Osteocyte (in vitro differentiated cells): ENCODE measurements at places on chromosomes 6 and 20. TPM values are rescaled to one million over a fixed set of nuclear protein-coding genes. Genes with fewer than 3 reads are reported as not detected.

C6orf141 gene
- total RNA-seq = not detected in 2 replicates

MUCL3 gene
- total RNA-seq = not detected in 2 replicates

- no peak overlapping the region for H3K4me3 ChIP-seq
- peaks cover 38% of the 10 kb centered on the region for H3K27me3 ChIP-seq
- peaks cover 5% of the 10 kb centered on the region for H3K36me3 ChIP-seq
- H3K27ac ChIP-seq = no peak overlapping the region
- no peak for DNase-seq
Observed at GRCh38 chr20:23222531-23223200, 127.9 kb upstream of the NXT1 start.

- no peaks in the 10 kb centered on the region for H3K4me1 ChIP-seq
Observed at GRCh38 chr6:99232056-99232455, 117.4 kb downstream of the FAXC start.
